ENCODE measurements at places on chromosomes 6 and 20. TPM values are rescaled to one million over a fixed set of nuclear protein-coding genes. Genes with fewer than 3 reads are reported as not detected.

The HLA-DQB1 gene
- not detected for total RNA-seq

The CRIP3 gene
- total RNA-seq, result not detected

The PRRT1 gene
- total RNA-seq, result not detected

The PDE10A gene
- total RNA-seq, result 7.2 TPM

The LINC00237 gene
- total RNA-seq, result not detected

The SEL1L2 gene
- not detected for total RNA-seq

The CLPSL2 gene
- total RNA-seq, result not detected

Measured in bladder microvascular endothelial cell (primary cell).